ENCODE measurements at places on chromosomes 7 and 10.

- no peak for DNase-seq
These were observed 945 bp downstream of the ADO start for GRCh38 chr10:62805231-62806099.

- DNase-seq = no peak
These were observed 42.9 kb downstream of the ANTXRL start for GRCh38 chr10:46329690-46330016.

DNA sequence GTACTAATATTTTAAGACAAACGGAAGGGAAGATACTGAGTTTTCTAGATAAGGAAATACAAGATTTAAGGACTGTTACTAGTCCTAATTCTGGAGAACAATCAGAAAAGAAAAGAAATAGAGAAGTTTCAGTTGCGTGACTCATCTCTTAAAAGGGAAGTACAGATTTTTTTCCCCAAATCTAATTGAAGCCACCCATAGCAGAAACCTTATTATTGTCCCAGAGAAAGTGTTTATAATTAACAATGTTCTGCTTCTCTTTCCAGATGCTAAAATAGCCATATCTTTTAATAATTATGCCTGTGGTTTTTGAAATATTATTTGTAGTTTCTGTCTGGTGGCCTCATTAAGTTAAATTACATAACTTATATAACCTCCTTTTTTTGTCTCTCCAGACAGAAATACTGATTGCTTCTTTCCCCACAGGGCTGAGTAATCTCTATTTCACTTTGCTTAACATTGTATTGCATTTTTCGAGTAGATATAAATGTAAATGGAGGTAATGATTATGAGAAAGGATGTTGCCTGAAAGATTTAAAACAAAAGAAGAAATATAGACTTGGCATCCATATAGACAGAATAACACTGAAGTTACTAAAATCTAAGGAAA is 240.7 kb upstream of the MBL2 start:
- no peak for DNase-seq

DNA sequence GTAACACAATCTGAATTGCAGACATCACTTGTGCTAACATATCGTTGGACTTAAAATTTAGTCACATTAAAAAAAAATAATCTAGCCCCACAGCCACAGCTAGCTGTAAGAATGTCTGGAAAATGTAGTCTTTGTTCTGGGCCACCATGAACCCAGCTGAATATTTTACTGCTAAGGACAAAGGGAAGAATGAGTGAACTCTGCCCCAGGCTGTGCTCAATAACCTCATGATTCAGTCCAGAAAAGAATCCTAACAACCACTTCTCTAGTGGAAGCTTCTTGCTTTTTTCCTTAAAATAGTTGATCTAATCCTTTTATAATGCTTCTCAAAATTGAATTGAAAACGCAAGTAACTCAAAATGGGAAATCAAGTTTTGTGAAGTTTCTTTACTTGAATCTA is 25.6 kb upstream of the SOSTDC1 start:
- DNase-seq = no peak

DNA sequence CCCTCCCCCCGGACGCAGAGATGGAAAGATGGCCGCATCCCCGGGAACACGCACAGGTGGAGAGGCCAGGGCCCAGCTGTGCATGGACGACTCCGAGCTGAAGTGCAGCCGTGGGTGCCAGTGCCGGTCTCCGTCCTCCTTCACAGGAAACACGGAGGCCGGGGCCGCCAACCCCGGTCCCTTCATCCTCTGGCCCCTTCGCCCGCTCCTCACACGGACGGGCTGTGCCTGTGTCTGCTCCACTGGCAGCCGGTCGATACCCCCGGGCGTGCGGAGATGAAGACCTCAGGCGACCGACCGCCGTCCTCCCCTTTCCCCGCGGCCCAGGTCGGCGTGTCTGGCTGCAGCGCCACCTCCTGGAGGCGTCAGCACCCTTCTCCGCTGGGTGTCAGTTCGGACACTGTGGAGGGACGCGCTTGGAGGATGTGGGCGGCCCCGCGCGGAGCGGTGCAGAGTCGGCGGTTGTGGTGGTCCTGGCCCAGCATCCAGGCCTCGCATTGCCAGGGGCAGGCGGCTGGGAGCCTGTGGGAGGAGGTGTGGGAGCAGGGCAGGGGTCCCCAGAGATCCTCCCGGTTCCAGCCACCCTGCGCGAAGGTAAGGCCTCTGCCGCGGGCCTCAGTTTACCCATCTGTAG is 9.9 kb downstream of the ZNF511 start:
- DNase-seq = peak; percentile 24

DNA sequence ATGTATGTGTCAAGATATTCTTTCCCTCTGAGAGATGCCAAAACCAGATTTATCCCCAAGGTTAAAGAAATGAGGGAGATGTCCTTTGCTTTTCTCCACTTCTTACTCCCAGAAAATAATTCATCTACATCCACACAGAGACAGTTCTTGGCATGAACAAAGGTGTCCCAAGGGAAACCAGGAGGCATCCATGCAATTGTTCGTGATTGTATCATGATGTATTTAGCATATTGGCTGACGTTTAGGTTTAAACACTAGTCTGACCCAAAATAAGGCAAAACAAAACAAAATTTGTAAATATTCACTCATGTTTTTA is 223.9 kb downstream of the C7orf25 start:
- no peak for DNase-seq

DNA sequence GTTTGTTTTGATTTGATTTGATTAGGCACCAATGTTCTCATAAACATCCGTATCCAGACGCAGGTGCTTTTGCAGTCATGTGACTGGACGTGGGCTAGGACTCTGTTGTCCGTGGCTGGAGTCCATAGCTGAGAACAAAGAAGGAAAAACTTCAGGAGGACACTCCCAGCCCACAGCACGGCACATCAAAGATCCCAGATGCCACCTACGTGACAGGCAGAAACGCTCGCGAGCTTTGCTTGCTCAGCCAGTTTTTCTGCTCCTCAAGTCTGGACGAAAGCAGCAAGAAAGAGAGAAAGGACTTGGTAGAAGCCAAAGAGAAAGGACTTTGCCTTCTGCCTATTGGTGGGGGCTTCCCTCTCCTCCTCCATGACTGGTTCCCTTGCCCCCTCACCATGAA is 6.9 kb upstream of the ZKSCAN1 start:
- DNase-seq = no peak

DNA sequence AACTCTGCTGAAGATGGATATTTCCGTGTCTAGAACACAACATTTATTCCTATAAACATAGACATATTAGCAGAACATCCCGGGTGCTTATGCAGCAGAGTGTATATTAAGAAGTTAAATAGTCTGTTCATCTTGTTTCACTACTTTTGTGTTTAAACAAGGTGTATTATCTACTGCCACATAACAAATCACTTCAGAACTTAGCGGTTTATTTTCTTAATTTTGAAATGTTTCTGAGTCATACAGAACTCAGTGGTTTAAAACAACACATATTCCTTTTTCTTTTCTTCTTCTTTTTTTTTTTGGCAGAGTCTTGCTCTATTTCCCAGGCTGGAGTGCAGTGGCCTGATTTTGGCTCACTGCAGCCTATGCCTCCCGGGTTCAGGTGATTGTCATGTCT is 25.8 kb downstream of the DENND10 start:
- no peak for DNase-seq

GRCh38 chr7:17144322-17144721 is 154.1 kb upstream of the AHR start:
- peak; percentile 30 for DNase-seq

DNA sequence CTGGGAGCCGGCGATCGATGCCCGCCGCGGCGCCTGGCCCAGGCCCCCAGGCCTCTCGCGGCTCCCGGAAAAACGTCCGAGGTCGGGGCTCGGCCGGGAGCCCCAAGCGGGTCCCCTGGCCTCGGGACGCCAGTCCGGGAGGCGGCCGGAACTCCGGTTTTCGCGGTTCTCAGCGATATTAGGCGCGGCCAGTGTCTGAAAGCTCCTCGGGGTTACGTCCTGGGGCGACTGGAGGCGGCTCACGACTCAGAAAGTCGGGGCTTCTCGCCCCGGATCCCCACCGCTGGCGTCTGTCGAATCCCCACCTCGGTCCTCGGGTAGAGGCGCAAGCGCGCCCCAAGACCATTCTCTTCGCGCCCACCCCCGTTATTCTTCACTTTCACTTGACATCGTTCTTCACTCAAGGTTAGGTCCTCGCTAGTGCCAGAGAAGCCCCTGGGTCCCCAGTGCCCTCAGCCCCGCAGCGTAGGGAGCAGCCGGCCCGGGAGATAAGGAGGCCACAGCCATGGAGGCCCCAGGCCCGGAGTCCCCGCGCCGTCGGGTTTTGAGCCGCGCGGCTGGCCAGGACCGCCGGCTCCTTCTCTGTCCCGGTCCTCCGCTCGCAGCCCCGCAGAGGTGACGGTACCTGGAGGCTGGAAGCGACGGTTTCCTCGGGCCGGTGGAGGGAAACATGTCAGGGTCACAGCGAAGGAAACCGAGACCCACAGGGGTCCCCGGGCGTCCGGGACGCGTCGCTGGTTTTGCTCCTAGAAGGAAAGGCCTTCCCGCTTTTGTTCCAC is 35.2 kb upstream of the EBLN1 start:
- peak; percentile 3 for DNase-seq

DNA sequence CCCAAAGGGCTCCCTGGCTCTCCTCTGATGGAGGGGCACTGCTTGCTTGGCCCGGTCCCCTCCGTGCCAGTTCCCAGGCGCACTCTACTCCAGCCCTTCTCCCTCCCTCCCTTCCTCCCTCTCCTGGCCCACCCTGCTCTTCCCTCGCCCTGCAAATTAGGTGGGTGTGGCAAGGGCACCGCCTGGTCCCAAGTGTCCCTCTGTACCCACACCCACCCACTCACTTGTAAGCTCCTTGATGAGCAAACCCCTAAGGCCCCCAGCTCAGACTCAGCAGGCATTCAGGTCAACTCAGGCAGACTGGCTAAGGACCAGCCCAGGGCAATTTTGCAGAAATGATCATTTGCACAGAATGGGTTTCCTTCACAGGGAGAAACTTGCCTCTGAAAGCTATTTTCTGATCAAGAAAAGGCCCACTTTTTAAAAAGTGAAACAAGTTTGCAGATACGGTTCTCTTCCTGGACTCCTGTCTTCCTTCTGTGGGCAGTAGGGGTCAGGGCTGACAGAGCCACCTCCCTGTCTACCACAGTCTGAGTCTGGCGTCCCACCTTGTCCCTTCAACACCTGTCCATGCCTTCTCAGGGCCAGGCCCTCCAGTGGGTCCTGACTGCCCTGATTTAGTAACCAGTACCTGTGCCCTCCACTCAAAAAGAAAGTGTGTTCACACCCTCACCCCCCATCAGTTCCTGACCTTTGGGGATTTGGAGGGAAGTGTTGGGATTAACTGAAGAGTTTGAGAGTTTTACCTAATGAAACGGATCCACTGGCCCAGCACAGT is 28.3 kb downstream of the C10orf71 start:
- no peak for DNase-seq

- DNase-seq = no peak
These were observed 5.0 kb downstream of the RHEB start for GRCh38 chr7:151514461-151515275.

GRCh38 chr7:155455132-155455693 is 2.7 kb upstream of the EN2 start:
- no peak for DNase-seq

DNA sequence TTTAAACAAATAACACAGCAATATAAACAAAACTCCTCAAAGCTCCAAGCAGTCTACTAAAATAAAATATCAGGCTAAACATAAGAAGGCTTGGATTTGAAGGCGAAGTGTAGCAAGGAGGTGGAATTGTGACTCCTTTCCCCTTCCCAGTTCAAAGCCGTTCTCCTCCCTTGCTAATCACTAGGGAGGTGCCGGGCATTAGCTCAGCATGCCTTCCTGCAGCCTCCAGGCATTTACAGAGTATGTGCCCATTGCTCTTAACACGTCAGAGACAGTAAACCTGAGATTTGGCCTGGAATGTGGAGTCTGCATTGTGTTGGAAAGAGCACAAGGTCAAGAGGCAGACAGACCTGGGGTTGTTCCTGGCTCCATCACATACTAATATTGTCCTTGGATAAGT is 15.6 kb downstream of the CNNM1 start:
- DNase-seq = no peak

DNA sequence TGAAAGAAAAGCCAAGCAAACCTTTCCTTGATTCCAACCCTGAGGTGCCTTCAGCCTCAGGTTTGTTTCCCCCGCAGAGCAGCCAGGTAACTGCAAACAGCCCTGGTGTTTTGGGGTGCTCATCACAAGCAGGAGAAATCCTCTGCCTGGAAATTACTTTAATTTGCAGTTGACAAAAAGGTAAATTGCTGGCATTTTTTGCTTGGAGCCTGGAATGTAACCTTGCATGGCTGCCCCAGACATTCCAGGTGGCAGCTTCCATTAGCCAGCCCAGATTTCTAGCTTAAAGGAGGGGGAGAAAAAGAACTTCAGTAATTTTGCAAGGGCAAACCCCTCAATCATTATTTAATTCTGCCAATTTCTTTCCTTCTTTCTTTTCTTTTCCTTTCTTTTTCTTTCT is 194.4 kb downstream of the MYOF start:
- DNase-seq = no peak

Data from activated CD4-positive, CD25-positive, alpha-beta regulatory T cell treated with anti-CD3 and anti-CD28 coated beads, Interleukin-2, amount 50 U/mL, for 16 hours (primary cell).